Stimulated activated CD8-positive, alpha-beta memory T cell treated with anti-CD3 and anti-CD28 coated beads, Interleukin-4, amount 100 ng/mL, for 1 hour (primary cell): ENCODE measurements at places on chromosomes 16 and 17.

- no peak for DNase-seq
Measured at GRCh38 chr16:14004729-14005315, 66.3 kb upstream of the MRTFB start.

DNA sequence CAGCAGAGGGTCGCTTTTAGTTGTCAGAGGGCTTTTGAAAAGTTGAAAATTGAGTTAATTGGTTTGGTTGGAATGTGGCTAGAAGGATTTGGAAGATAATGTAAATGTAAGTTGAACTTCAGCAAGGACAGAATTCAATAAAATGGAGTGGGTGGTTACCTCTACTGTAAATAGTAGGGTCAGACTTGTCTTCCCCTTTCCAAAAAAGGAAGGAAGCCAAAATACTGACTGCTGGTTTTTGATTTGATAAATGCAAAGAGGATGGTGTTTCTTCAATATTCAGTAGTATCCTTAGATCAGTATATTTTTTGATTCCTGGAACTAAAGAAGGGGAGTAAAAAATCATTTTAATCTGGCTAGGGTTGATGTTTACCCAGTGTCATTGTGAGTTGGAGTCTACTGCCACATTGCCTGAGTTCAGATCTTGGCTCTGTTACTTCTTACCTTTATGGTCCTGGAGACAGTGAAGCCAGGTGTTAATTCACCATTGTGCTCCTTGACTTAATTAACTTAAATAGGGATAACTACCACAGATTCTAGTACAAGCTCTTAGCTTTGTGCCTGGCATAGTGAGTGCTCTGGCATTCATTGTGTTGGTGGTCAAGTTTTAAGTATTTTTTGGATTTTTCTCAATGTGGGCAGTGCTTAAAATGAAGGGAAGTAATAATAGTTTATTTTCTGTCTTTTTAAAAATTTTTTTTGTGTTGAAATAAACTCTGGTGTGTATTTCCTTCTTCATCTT lies 4.4 kb downstream of the HAPSTR1 start:
- no peak for DNase-seq

DNA sequence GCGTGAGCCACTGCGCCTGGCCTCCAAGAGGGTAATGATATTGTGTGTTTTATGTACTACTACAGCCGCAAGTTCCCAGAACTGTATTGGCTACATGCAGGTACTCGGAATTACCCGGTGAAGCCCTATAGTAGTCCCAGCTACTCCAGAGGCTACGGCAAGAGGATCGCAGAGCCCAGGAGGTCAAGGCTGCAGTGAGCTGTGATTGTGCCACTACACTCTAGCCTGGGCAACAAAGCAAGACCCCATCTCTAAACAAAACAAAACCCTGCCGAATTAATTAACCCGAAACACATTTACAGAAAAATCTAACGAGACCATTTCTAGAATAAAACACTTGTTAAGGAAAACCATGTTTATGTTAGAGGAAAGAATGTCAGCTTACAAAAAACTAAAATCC lies 2.2 kb upstream of the USP22 start:
- no peak for DNase-seq

GRCh38 chr16:74563828-74564263 lies 43.1 kb downstream of the GLG1 start:
- DNase-seq, result no peak
